ENCODE measurements at places on chromosomes 7 and 10. TPM values are rescaled to one million over a fixed set of nuclear protein-coding genes. Genes with fewer than 3 reads are reported as not detected.

Gene GDF2
- total RNA-seq, result not detected

Gene FZD8
- 23.8 TPM for total RNA-seq

Gene COL28A1
- under 0.01 TPM for total RNA-seq

Gene PRPS1L1
- not detected for total RNA-seq

Gene PTPRE
- 28.8 TPM for total RNA-seq

Gene CCZ1B
- 123 TPM for total RNA-seq

Gene FOXI2
- not detected for total RNA-seq
